ENCODE measurements at places on chromosomes 12 and 14.

GRCh38 chr12:55499810-55500252, 7.7 kb downstream of the OR6C68 start:
- DNase-seq = no peak

DNA sequence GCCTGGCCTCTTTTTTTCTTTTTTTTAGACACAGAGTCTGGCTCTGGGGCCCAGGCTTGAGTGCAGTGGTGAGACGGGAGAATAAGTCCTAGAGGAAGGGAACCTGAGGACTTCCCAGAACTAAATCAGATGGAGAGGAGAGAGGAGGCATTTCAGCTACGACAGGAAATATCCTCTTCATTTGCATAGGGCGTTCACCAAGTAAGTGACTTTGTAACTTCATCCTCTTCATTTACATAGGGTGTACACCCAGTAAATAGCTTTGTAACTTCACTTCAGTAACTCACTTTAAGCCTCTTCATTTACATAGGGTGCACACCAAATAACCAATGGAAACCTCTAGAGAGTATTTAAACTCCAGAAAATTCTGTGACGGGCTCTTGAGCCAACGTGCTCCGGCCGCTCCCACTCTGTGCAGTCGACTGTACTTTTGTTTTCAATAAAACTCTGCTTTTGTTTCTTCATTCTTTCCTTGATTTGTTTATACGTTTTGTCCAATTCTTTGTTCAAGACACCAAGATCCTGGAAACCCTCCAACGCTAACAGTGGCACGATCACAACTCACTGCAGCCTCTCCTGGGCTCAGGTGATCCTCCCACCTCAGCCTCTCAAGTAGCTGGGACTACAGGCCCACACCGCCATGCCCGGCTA, 21.4 kb upstream of the ANKRD9 start:
- DNase-seq = no peak

- DNase-seq = no peak
These were observed 12.8 kb downstream of the MYL2 start for GRCh38 chr12:110907583-110907982.

DNA sequence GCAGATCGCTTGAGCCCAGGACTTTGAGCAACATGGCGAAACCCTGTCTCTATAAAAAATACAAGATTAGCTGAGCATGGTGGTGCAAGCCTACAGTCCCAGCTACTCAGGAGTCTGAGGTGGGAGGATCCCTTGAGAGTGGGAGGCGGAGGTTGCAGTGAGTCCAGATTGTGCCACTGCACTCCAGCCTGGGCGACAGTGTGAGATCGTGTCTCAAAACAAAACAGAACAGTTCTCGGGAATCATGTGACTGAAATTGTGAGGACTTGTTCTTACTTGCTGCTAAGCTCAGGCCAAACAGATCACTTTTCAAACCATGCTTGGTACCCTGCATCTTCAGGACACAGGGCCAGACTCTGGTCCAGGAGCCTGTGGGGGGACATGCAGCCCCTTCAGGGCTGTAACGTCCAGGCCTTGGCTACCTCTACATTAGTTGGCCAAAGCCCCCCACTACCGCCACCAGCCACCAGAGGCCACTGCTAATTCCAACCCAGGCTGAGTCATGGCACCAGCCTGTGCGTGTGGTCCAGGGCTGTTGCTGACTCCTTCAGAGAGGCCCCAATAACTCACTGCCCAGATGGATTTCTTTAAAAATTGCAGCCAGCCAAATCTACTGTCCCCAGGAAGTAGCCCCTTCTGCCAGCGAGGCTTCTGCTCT, 33.4 kb upstream of the SYNDIG1L start:
- DNase-seq = no peak

DNA sequence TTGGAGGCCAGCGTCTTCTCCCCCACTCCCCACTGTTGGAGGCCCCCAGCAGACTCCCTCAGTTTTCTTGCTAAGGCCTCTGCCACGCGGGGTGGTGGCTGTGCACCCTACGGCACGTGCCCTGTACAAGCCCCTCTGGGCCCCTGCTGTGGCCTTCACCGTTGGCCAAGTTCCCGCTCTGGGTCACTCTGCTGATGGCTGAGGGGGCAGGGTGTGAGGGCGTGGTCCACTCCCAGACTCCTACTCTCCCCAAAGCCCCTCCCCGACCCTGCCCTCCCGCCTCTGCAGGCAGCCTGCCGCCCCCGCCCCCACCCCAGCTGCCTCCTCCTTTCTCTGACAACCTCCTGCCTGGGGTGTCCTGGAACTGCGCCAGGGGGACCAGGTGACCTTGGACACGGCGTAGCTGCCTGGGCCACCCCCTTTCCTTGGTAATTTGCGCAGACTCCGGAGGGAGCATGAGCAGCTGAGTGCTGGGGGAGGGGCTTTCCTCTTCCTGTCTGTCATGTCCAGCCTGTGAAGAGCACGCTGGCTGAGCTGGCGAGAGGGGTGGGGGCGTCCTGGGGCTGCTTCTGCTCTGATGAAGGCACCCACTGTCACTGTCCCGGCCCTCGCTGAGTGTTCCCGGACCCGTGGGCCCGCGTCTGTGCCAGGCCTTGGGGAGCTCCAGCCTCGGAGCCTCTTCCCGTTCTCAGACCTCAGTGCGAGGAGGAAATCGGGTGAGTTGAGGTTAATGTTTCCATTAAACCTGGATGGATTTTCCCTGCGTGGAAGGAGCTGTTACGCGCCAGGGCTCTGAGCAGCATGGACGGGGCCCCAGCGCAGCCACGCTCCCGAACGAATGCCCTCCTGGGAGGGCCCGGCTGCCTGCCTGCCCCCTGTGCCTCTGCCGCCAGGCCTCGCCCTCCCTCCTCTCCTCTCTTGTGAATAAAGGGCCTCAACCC, 85.0 kb downstream of the KIF26A start:
- no peak for DNase-seq

DNA sequence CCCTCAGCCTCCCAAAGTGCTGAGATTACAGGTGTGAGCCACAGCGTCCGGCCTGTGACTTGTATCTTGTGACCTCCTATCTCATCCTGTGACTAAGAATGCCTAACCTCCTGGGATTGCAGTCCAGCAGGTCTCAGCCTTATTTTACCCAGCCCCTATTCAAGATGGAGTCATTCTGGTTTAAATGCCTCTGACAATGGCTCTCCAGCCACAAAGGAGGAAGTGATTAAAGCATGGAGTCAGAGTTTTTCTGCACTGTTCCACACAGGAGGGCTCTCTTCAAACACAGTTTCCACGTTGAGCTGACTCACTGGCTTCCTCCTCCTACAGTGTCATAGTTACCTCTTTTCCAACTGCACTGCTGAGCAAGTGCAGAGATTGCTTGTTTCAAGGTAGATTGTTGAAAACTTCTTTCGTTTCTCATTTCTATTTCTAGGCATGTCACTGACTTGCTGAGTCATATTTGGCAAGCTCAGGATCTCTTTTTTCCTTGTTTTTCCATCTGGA, 383.8 kb downstream of the PCNX1 start:
- no peak for DNase-seq

DNA sequence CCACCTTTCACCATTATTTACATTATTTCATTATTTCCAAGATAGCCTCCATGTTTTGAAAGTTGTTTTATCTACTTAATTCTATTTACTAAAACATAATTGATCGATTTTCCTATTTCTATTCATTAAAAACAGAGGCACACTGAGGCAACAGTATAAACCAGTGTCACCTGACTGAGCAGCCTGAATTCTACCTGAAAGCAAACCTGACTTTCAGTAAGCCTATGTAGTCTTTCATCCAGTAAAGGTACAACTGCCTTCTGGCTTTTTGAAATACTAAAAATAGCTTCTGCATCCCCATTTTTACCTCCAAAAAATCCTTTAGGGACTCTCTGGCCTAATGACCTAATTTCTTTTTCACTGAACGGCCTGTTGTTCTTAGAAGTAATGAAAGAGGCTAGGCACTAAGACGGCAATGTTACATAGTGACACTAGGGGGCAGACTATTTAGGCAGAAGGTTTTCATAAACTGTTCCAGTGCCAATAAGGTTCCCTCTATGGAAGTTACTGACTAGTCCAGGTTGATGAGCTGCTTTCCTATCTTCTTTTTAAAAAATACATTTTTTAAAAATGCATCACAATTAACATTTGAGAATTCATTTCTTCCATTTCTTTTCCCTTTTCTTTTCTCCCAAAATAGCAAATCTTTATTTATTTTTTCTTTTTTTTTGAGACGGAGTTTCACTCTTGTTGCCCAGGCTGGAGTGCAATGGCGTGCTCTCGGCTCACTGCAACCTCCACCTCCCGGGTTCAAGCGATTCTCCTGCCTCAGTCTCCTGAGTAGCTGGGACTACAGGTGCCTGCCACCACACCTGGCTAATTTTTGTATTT, 17.5 kb downstream of the ANAPC5 start:
- DNase-seq = peak; percentile 46

DNA sequence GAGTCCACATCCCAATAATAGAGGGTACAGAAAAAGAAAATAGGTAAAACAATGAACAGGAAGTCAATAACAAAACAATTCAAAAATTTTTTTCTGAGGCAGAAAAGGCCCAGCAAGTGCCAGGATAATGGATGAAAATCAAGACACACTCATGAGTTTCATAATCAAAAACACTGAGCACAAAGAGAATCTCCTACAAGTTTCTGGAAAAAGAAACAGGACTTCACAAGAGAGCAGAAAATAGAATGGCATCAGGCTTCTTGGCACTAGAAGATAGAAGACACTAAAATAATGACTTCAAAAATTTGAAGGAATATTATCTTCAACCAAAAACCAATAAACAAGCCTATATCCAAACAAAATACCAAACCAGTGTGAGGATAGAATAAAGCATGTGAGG, 36.8 kb downstream of the DMAC2L start:
- no peak for DNase-seq

- DNase-seq = no peak
These were observed 97.4 kb downstream of the KICS2 start for GRCh38 chr12:64124511-64125197.

- DNase-seq = no peak
These were observed 4.3 kb downstream of the OLR1 start for GRCh38 chr12:10167599-10167998.

DNA sequence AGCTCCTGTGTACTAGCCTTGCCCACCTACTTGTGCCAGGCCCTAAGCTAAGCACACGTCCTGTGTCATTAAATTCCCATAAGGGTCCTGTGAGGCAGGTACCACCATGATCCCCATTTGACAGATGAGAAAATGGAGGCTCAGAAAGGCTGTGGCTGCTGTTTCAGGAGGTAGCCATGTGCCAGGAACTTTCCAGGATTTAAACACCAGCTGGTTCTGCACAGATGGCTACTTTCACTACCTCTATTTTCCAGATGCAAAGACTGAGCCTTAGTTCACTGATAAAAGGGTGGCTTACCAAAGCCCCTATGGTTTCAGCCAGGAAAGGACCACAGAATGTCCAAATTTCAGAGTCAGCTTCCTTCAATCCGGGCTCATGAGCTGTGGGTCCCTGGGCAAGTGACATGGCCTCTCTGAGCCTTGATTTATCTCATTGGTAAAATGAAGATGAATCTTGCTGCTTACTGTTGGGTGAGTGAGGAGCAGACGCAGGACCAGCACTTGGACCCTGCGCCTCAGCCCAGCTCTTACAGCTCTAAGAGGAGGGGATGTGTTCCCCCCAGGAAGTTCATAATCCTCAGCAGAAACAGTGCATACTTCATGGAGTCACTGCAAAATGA, 23.5 kb downstream of the CMKLR1 start:
- no peak for DNase-seq

DNA sequence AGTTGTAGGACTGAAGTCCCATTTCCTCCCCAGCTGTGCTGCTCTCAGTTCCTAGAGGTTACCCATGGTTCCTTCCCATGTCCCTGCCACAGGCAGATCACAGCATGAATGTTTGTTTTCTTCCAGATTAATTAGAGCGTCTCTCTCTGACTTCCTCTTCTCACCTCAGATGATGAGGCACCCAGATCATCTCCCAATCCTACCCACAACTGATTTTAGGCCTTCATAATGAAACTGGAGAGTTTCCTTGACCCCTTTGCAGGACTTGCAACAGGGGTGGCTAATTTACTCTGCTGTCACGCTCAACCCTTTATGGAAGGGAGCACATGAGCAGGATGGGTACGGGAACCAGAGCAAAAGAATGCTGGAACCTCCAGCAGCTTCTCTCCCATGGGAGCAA, 32.1 kb upstream of the TXNRD1 start:
- no peak for DNase-seq

DNA sequence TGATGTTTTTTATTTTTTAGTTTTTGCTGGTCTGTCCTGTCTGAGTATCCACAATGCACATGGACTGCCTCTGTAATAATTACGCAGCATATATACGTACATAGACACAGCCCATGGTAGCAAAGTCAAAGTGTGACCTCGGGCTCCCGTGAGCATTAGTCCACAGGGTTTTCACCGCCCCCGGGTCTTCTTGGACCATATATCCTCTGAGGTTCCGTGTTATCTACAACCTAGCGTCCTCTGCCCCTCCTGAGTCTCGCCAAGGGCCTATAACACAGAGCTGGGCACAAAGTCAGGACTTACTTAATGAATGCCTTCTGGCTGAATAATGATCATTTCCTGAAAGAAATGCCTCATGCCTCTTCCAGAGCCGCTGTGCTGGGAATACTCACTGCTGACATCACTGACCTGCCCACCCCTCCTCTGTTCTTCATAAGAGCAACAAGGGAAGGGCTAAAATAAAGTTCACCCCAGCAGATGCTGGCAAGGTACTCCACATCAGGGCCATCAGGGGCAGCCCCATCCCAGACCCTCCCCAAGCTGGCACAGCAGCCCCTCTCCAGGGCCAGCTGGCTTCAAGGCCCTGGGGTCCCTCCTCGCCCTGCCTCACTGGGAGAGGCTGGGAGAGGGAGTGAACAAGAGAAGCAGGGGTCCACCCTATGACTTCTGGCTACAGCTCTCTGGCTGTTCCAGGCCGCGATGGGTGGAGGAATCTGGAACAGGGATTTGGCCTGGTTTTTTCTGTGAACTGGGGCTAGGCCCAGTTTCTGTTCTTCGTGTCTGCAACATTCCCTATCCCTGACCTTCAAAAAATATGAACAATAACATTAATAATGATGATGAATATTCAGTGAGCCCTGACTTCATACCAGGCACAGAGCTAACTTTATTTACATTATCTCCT, 7.9 kb downstream of the HDAC7 start:
- DNase-seq = no peak

DNA sequence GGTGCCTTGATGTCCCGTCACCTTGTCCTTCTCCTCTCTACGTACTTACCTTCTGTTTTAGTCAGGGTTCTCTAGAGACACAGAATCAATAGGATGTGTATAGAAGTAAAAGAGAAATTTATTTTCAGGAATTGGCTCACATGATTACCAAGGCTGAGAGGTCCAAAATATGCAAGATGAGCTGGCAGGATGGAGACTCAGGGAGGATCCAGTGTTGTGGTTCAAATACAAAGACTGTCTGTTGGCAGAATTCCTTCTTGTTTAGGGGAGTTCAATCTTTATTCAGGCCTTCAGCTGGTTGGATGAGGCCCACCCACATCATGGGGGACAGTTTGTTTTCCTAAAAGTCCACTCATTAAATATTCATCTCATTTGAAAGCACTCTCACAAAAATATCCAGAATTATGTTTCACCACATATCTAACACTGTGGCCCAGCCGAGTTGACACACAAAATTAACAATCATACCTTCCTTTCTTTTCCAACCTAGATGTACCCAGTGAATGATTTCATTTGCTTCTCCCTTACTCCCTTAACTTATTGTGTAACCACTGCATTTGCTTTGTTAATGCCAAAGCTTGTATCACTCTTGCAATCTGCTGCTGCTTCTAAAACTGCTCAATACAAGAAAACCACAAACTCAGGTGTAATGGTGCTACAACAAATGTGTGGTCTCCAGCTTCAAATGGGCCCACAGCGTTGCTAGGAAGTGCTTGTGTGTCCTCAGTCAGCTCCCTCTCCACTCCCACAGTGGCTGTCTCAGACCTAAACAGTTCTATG, 195.4 kb upstream of the ARHGAP5 start:
- DNase-seq = no peak
